ENCODE measurements at places on chromosomes 5 and 9.

- DNase-seq = no peak
Observed at GRCh38 chr5:142821034-142821732, 51.0 kb downstream of the ARHGAP26 start.

DNA sequence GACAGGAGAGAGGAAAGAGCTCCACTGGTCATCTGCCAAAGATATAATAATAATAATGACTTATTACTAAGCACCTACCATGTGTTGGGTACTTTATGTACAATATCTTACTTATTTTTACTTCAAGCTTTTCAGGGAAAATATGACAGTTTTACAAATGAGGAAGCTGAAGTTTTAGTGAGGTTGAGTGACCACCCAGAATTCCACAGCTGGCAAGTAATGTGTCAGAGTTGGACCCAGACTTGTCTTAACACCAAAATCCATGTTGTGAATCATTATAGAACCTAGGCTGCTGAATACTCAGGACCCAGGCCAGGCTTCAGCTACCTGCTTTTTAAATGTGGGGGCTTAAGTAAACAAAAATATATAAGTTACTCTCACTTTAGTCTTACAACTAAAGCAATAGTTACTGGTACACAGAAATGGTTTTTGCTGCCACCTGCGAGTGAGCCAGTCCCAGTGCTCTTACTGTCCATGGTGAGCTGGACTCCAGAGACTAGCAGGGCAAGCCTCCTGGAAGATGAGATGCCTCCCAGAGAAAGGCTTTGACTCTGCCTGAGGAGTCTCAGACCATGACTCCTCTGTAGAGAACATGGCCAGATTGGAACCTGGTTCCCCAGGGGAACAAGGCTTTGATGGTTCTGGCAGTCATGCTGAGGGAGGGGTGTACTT lies 29.9 kb downstream of the RUSC2 start:
- DNase-seq = no peak

DNA sequence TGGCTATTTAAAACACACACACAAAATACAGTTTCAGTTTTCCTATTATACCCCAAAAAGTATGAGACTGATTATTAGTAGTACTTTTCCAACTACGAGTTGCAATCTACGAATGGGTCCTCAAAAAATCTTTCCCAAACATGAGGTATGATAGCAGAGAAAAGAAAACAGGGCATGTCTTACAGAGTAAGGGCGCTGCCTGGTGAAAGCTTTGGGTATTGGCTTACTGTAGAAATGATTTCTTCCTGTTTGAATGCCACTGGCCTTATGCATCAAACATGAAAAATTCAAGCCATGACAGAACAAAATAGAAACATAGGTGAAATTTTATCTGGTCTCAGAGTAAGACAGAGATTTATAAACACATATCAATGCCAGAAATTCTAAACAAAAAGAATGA lies 448.0 kb downstream of the SPOCK1 start:
- DNase-seq = no peak

- DNase-seq = no peak
Observed at GRCh38 chr9:38412751-38413150, 11.5 kb downstream of the IGFBPL1 start.

DNA sequence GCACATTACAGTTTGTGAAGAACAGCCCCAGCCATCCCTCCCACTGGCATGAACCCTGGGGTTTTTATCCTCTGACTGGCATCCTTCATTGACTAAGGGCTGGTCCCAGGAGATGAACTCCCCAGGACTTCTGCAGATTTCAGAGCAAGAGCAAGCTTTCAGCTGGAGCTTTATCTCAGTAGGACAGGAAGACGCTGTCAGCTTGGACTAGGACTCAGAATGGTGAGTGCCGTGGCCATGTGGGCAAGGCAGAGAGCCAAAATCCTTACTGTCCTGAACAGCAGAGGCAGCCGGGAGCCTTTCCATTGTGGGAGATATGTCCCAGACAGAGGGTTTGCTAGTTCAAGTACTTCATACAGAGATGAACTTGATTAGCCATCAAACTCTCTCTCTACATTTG lies 3.2 kb upstream of the ACOT12 start:
- no peak for DNase-seq

GRCh38 chr5:73030531-73030930 lies 74.7 kb downstream of the FCHO2 start:
- DNase-seq = no peak

- DNase-seq = no peak
Observed at GRCh38 chr9:20551236-20551635, 71.1 kb downstream of the MLLT3 start.

DNA sequence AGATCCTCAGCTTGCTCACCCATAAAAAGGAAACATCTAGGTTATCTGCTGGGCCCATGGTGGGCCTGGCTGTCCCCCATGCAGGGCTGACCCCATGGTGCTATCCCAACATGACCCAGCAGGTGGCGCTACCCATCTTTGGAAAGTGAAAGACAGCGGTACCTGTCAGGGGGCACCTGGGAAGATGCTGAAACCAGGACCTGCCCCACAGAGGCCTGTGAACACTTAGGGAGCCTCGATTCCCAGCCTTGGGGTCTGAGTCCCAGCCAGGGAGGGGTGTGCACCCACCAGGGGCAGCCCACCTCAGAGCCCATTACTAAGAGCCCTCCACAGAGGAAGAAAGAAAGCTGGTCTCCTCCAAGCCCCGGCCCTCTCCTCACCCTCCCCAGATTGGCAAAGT lies 46.6 kb upstream of the IPPK start:
- DNase-seq = peak; percentile 32

GRCh38 chr5:61004448-61004847 lies 59.4 kb downstream of the NDUFAF2 start:
- no peak for DNase-seq

- no peak for DNase-seq
Observed at GRCh38 chr9:114448706-114449105, 56.6 kb downstream of the WHRN start.

GRCh38 chr5:83559118-83559785 lies 87.7 kb downstream of the VCAN start:
- DNase-seq = no peak

DNA sequence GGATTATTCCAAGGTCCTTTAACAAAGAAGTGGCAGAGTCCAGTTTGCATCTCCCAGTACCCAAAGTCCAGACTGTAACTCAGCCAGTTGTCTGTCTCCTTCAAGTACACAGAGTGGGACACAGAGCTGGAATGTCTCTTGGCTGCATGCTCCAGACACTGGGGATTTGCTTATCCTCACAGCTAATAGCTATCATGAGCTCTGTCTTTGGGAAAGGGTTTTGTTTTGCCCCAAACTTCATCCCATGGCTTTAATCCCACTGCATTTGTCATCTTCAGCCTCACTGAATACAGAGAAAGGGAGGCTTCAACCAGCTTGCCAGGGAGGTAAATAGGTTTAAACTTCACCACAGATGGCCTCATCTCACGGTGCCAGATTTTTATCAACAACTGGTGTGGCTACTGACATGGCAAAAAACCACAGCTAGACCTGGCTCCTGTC lies 412.2 kb upstream of the SLC24A2 start:
- no peak for DNase-seq

DNA sequence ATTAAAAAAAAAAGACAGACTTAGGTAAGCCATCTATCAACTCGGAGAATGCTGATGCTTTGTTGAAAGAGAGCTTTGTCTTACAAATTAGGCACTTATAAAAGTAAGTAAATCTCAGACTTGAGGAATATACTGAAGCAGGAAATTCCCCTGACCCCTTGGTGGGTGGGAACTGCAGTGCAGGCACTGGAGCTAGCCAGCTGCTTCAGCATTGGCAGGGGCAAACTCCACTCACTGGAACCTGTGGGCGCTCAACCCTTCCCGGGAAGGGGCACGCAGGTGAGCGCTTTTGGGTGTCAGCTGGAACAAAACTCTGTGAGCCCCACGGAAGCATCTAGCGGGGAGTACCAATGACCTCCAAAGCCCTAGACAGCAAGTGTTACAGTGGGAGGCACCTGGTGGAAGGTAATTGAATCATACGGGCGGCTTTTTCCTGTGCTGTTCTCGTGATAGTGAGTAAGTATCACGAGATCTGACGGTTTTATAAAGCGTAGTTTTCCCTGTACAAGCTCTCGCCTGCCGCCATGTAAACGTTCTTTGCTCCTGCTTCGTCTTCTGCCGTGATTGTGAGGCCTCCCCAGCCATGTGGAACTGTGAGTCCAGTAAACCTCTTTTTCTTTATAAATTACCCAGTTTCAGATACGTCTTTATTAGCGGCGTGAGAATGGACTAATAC lies 628.0 kb upstream of the CDH18 start:
- no peak for DNase-seq

DNA sequence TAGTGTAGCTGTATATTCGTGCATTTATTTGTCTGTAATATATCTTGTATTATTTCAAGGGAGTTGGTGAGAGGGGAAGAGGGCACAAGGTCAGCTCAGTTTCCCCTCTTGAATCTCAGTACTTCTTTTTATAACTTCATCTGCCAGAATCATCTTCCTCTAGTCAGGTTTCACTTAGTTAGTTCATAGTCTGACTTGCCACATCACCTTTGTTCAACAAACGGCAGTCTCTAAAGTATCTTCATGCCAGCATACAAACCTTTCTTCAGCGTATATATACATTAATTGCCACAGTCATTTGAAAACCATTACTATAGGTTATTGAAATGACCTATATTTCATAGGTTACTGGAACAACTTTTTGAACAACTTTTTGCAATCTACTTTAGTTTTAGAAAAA lies 1.6 kb downstream of the ECM2 start:
- DNase-seq = no peak

DNA sequence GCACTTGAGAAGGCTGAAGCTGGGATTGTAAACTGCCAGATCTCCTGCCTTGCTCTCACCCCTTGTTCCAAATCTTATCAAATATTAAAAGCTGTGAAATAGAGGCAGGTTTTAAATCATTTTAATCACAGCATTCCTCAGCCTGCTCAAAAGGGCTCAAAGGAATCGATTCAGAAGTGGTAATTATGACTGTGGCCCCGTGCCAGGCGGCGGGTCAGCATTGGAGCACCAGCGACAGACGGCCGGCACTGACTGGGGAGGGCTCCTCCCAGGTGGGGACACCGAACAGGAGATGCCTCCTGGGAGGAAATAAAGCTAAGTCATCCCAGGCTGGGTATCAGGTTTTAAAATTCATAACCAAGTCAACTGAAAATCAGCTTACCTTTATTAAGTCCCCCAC lies 66.7 kb downstream of the KCNIP1 start:
- DNase-seq = peak; percentile 79

DNA sequence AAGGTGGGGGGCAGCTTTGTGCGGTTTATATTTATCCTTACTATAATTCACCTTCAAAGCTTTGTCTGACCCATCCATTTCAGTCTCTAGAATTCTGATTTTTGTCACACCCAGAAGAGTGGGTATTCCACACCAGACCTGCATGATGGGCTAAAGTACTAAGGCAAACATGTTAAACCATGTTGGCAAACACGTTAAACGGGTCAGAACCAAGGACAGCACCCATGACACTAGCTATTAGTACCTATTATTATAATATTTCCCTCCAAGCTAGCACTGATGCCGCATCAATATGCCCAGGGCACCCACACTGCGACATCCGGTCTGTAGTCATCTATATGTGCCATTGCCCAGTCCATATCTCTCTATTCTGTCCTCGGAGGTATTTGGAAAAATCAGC lies 104.7 kb downstream of the FBXW11 start:
- no peak for DNase-seq

GRCh38 chr5:40405996-40406740 lies 273.5 kb upstream of the PTGER4 start:
- DNase-seq = no peak

DNA sequence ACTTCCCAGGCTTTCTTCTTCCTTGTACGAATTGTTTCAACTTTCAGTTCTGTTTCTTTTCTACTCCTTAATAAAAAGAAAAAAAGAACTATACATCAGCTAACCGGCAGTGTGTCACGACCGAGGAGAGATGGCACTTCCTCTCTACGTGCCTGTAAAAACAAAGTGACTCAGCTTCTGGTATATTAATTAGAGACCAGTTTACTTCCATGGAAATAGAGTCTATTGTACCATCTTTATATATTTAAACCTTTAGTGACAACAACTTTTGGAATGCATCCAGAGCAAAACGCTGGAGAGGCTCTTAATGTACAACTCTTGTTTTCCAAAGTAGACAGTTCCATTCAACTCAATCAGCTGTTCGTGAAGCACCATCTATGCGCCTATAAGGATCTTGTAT lies 94.5 kb upstream of the LIFR start:
- no peak for DNase-seq

DNA sequence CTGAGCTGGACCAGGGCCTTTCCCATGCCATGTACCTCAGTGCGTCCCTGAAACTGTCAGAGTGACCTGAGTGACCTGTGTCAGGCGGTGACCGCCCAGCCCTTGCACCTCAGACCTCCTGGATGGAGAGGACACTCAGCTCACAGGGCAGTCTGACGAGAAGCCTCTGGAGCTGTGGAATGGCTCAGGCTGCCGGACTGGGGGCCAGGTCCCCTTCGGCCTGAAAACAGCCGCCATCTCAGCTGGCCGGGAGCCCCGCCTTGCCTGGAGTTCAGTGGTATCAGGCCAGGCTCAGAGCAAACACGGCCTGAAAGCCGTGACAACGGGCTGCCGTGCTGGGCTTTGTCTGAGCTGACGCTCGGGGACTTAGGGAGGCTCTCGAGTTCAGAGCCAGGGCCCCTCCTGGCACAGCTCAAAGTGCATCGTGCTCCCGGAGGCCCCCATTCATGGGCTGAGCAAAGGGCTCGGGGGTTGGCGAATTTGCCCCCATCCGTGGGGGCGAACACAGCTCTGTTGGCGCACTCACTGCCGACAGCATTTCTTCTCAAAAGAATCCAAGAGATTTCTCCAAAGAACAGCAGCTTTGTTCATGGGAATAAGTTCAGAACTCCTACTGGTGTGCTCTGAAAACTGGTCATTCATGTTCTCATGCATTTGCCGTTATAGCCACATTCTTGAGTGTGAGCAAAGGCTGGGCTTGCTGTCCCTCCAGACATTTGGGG lies 8.4 kb upstream of the SLC9A3 start:
- DNase-seq = no peak

All from NCI-H2171 treated with DMSO at 0.1 percent for 48 hours (cell line).